ENCODE measurements at places on chromosomes 7 and 10.

- DNase-seq = no peak
These were observed 45.3 kb downstream of the ZNF777 start for GRCh38 chr7:149415391-149416071.

DNA sequence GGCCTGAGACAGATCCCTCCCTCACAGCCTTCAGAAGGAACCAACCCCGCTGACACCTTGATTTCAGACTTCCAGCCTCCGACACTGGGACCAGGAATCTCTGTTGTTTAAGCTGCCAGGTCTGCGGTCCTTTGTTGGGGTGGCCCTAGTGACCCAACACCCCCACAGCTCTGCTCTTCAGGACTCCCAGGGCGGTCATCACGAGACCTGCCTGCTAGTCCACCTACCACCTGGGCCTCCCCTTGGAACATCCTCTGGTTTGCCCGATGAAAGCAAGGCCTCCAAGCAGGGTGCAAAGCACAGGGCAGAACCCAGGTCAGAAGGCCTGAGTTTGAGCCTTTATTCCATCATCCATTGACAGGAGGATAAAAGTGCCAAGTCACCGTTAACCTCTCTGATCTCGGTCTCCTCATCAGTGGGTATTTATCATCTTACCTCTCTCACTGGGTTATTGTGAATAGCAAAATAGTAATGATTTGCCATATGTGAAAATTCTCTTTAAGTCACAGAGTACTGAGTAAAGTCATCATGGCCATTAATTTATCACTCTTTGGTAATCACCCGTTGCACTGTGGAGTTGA lies 16.9 kb upstream of the SMARCD3 start:
- DNase-seq = no peak

GRCh38 chr10:13449296-13449695 lies 79.5 kb downstream of the BEND7 start:
- DNase-seq = peak; percentile 31

DNA sequence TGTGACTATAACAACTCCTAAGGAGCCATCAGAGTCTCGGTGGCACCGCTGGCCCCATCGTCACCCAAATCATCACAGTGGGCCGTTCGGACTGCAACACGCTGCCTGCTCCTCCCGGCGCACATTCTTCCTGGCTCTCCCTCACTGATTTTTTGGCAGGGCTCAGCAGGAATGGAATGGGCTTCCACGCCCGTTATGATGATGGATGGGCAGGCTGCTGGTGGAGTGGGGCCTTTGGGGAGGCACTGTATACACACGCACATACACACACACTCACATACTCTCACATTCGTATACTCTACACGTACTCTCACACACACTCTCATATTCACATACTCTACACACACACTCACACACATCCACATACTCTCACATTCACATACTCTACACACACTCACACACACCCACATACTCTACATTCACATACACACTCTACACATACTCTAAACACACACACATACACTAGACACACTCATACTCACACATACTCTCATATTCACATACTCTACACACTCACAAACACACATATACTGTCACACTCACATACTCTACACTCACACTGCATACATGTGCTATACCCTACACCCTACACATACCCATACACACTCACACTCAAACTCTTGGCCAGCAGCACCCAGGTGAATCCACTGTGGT lies 99.8 kb downstream of the KCNMA1 start:
- DNase-seq = no peak

DNA sequence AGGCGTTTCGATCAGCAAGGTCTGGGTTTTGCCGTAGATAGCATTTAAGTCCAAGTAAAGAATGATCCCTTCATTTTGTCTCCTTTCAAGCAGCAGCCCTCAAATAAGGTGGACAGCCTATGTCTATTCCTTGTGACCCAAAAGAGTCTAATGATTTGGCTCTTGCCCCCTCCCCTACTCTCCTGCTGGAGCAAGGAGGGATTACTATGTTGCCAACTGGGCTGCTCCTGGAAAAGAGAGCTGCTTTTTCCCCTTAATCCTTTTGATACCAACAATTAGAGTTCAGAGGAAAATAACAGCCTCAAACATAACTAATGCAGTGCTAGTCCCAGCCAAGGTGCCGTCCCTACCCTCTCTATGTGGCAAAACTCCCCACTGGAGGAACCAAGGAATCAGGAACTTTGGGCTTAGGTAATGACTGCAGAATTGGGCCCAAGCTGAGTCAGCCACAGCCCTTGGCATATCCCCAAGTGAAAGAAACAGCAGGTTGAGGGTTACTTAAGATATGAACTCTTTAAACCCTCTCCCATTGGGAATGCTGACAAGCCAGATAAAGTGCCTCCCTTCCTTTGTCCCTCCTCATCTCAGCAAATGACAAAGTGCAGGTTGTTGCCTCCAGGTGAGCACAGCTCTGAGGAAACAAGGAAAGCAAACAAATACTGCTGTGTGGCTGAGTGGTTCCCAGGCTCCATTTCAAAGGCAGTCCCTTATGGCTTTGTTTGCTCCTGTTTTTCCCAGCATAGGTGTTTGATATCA lies 643.7 kb downstream of the INHBA start:
- peak; percentile 20 for DNase-seq

DNA sequence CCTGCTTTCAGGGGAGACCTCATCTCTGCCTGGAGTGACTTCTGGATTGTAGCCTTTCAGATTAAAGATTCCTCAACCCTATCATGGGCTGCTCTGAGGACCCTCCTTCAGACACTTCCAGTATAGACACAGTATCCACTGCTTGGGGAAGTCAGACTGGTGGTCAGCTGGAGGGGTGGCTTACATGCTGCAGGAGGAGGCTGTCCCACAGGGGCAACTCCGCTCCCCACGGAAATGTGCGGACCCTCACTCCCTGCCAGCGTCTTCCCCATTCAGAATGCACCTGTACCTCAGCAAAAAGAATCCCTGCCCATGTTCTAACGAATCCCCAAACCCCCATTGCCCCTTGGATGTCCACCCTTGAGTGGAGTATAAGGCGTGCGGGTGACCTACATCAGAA lies 95.5 kb downstream of the DOCK4 start:
- DNase-seq = no peak

DNA sequence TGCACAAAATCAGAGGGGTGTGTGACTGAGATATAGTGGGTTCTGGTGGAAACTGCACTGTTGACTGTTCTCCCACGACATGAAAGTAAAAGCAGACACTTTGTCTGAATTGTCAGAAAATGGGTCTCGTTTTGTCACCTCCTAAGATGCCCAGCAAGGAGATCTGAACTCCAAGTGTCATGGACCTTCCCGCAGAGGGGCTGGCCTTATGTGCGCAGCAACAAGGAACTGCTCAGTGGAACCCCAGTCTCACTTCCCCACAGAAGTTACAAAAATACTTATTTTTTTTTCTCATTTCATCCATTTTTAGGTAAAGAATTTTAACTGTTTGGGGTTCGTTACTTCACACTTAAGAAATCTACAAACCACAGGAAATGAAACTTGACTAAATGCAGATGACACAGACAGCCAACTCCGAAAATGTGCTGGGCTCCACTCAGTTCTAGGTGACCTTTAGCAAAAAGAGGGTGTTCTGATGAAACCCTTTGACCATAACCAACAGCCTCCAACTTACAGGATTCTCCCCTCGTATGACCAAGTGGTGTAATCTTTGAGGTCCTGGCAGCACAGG lies 115.0 kb downstream of the FAM107B start:
- no peak for DNase-seq

DNA sequence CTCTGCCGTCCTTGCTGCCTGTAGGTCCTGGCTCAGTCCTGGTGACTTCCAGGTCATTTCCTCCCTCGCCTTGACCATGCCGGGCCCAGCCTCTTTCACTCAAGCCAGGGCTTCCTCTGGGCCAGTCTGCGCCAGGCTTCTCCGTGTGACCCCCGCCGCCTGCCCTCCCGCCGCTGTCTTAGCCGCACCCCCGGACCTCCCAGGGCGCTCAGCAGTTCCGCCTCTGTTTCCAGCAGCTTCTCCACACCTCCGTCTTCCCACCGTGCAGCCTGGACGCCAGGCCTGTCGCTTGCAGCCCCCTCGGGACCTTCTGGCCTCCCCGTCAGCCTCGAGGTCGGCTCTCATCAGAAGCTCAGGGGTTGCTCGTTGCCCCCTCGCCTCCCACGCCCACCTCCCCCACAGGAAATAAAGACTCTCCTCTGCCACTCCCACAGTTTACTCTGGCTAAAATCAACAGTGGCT lies 123.0 kb upstream of the FZD8 start:
- no peak for DNase-seq

DNA sequence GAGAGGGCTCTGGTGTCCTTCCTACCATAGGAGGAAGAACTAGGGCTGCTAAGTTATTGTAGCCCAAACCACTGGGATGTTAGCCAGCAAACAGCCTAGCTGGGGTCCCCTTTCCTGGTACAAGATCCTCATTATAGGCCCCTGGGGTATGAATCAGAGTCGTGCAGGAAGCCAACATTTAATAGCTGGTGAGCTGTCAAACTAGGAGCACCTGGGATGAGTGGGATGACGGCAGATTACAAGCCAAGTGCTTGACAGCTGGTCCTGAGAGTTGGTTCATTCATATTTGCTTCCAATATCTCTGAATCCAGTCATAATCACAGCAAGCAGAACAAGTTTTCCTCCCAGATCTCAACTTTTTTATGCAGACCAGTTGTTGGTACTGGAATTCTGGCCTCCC lies 25.1 kb upstream of the DNAJB12 start:
- DNase-seq = no peak

- no peak for DNase-seq
These were observed 63.3 kb downstream of the PPP1R3C start for GRCh38 chr10:91569522-91569921.

DNA sequence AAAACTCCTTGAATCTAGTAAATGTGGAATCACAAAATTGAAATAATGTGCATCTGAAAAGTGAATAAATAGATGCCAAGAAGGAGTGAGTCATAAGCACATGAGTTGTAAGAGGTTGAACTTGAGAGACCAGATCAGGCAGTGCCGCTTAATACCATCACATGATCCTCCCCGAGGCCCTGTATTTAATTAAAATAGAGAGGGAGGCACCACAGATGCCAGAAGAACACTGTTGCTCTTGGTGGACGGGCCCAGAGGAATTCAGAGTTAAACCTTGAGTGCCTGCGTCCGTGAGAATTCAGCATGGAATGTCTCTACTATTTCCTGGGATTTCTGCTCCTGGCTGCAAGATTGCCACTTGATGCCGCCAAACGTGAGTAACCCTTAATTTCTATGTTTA lies at the start of gene GPNMB:
GPNMB (plus strand) TSS at position 221 of the 400 bp plus-strand sequence; CDS start at position 304, 83 bp downstream.
- DNase-seq = peak; percentile 46

- DNase-seq = no peak
These were observed 1.5 kb upstream of the POLM start for GRCh38 chr7:44083796-44084195.

- DNase-seq = no peak
These were observed 102.5 kb upstream of the CCDC6 start for GRCh38 chr10:60008816-60009215.

GRCh38 chr10:128701837-128702236 lies 575.6 kb upstream of the MKI67 start:
- DNase-seq = no peak

DNA sequence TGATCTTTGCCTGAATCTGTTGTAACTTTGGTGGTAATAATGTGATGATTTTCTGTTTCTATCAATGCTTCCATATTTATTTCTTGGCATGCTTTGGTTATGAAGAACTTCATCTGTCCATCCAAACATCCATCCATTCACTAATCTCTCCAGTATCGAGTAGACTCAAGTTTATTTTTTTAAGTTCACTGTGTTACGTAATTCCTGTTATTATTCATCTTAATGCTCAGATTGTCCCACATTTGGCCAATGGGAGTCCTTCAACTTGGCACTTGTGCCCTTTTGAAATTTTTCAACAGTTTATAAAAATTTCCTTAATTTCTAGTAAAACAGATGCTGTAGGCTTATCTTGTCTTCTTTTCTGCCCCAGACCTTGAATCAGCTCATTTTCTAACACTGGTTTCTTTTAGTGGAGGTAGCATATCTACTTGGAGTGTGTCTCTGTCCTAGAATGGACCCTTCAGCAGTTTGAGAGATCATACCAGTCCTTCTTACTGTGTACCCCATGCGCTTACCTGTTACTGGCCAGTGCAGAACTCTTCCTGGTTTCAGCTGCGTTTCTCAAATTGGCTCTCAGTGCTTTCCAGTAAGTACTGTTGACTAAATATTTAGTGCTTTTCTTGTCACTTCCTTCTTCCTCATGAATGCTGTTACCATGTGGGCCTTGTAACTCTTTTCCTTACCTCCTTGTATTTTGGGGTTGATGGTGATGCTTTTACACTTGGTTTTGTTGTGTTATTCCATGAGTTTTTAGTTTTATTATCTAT lies 100.8 kb downstream of the MLLT10 start:
- DNase-seq = no peak

DNA sequence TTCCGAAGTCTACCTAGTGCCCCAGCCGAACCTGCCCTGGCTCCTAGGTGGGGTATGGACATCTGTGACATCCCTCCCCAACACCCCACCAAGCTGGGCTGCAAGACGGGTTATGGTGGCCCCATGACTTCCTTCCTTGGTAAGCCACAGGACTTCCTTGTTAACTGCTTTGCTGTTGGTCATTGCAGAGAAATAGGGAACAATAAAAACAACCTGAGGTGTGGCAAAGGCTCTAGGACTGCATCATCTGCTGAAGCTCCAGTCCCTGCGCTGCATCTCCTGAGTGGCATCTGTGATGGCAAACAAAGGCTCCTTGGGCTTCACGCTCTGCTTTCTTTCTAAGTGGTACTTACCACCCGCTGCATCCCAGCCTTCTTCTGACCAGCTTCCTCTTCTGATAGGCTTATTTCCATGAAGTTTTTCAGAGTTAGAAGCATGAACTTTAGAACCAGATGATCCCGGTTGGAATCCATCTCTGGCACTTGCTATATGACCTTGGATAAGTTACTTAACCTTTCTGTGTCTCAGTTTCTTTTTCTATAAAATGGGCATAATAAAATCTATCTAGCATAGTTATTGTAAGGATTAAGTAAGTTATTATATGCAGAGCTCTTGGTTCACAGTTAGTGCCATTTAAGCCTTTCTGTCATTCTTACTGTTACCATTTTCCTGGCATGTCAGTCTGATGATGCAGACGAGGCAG lies 216.8 kb downstream of the RPS24 start:
- no peak for DNase-seq

- DNase-seq = no peak
These were observed 7.9 kb downstream of the FAM20C start for GRCh38 chr7:200290-200689.

GRCh38 chr7:138282997-138283396 lies 177.1 kb upstream of the TRIM24 start:
- no peak for DNase-seq

Data from epithelial cell of prostate (primary cell).